NCI-H2029 treated with DMSO at 0.1 percent for 48 hours (cell line): ENCODE measurements at places on chromosomes 7 and 10.

DNA sequence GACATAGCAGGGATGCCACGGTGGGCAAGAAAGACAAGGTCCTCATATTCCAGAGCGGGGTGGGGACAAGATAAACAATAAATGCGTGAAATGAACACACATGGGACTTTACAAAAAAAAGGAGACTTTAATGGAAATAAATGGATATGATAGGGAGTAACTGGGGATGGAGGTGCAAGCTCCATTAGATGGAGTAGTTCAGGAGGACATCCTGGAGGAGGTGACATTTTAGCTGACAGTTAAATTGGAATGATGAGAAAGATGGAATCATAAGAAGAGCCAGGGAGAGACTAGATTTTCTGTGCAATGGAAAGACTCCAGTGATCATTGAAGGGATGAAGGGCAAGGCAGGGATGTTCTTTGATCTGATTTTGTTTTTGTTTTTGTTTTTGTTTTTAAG is 83.6 kb upstream of the MYL10 start:
- DNase-seq: no peak

DNA sequence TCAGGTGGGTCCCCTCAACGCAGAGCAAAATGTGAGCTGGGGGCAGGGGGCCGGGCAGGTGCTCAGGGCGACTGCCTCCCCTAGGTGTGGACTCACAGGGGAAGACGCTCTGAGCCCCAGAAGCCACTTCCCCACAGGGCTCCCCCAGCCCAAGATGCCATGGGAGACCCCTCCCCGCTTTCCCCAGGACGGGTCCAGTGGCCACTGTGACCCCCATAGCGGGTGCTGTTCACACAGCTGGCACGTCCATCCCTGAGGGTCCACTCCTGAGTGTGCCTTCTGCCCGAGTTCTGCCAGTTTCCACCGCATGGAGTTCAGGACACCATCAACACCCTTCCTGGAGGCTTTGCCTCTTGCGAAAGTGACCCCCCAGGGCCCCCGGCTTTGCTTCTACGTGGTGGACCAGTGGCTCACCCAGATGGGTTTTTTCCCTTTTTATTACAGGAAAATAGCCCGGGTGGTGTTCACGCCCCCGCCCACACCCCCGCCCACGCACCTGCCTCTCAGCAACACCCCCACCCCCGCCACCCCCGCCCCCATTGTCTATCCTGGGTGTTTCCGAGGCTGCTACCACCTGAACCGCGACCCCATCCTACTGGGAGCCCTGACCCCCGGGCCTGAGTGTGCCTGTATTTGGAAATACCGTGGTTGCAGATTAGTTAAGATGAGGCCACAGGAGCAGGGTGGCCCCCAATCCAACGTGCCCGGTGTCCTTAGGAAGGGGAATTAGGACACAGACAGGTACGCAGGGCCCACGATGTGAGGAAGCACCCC is 32.0 kb downstream of the ADAP1 start:
- no peak for DNase-seq

DNA sequence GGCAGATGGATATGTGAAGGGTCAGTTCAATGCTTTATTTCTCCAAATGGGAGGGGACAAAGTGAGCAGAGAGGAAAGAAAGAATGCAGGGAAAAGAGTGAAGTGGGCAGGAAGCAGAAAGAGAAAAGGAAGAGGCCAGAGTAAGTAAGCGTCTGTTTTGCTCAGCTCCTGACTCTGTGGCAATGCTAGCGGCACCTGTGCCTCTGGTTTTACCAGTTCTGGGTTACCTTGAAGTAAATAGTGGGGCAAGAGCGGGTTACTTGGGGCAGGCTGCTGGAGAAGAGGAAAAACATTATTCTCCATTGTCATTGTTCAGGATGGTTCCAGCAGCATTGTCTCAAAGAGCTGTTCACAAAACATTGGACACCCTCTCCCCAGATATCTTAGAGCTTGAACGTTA is 1.9 kb downstream of the TAS2R40 start:
- no peak for DNase-seq

DNA sequence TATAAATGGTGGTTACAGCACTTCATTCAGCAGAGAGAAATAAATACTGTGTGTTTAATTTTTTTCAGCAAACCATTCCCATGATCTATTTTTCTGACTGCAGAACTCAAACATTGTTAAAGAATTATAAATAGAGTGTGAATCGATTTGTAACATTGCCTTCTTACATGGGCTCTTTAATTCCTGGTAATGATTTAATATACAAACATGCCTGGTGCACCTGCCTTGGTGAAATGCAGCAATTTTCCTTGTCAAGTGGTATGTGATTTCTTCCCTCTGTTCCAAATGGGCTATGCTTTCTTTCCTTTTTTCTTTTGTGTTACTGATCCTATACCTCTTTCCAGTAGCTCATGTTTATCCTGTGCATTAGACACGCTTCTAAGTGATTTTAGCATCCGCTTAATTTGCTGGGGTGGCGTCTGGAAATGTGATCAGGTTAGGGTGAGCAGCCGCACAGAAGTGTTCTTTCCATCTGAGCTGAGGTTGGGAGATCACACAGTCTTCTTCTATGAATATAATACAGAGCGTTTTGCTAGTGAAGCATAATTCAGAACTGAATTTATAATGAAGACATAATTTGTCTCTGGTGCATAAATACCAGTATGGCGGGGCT is 94.3 kb upstream of the ITGB1 start:
- no peak for DNase-seq

- DNase-seq: no peak
Measured at GRCh38 chr10:57864765-57865680, 402.7 kb downstream of the IPMK start.

- no peak for DNase-seq
Measured at GRCh38 chr7:105745681-105746330, 130.6 kb downstream of the ATXN7L1 start.

- DNase-seq: no peak
Measured at GRCh38 chr10:75186310-75186709, 24.3 kb upstream of the VDAC2 start.

DNA sequence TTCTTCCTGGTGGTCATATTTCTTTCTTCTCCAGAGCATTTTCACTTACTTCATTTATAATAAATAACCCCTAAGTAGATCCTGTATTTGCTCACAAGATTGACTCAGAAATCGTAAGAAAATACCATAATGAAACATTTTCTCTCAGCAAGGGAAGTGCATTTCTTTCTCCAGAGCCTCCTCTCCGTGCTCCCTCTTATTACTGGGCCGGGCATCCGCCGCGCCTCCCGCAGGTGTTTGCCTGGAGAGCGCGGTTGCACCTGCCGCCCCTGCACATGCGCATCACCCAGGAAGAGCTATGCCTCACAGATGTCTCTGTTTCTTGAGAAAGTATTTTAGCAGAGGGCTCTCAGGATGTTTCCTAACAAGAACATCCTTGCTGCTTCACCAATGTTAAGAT is 509.2 kb downstream of the TCERG1L start:
- DNase-seq: peak; percentile 28

DNA sequence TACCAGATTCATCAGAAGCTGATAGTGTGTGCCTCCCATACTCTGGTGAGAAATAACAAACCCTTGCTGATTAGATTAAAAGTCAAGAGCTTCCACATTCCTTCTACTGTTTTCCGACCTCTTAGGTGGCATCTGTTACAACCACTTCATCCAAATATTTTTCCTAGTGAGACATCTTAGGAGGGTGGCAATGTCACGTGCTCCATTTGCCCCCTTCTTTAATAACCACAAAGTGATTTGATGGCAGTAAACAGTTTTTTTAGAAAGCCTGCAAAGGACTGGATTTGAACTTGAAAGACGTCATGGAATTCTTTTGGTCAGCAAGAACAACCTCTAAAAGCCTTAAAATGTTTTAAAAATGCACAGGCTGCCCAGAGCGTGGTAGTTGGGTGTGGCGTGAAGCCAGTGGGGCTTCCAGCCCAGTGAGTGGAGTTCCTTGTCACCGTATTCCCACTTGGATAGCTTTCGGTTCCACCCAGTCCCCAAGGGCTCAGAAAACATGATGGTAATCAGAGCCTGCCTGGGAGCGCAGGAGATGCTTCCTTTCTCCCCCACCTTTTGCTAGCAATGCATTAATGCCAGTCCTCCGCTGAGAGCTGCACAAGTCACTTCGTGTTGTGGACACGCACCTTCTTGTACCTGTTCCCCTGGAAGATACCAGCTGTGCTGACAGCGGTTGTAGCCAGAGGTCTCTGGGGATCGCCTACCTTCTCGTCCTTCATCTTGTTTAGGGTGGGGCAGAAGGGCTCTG is 256.4 kb downstream of the KIAA1217 start:
- DNase-seq: peak; percentile 15

GRCh38 chr10:101561068-101561915 is 26.8 kb downstream of the POLL start:
- no peak for DNase-seq

DNA sequence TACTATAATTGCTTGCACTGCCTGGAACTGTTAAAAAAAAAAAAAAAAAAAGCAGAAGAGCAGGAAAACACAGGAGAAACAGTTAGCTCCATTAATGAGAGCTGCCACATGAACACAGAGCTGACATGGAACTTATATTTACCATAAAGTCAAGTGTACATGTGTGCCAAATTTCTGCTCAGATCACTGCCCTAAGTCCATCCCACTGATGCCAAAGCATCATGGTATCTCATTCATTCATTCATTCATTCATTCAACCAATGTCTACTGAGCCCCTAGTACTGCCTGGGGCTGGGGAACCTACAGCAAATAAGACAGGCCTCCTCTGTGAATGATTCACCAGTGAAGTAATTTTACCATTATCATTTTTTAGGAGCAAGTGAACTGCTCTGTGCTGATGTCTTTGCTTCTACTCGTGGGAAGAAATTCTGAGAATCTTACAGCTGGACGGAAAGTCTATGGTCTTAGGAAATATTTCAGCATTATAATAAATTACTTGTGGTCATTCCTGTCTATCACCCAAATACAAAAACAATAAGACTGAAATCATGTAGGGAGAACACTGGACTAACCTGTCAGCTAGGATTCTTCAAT is 58.8 kb upstream of the ABLIM1 start:
- DNase-seq: no peak

DNA sequence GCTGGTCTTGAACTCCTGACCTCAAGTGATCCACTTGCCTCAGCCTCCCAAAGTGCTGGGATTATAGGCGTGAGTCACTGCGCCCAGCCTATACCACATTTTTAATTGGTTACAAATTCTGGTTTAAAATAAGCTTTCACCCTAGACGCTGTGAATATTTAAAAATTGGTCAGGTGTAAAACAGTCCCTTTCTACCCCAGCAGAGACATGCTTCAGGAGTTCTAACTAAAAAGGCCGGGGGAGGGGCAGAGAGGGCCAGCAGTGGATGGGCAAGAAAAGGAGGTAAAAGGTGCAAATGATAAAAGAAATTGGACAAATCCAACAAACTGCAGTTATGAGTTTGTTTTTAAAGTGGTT is 70.0 kb downstream of the WAPL start:
- DNase-seq: no peak

DNA sequence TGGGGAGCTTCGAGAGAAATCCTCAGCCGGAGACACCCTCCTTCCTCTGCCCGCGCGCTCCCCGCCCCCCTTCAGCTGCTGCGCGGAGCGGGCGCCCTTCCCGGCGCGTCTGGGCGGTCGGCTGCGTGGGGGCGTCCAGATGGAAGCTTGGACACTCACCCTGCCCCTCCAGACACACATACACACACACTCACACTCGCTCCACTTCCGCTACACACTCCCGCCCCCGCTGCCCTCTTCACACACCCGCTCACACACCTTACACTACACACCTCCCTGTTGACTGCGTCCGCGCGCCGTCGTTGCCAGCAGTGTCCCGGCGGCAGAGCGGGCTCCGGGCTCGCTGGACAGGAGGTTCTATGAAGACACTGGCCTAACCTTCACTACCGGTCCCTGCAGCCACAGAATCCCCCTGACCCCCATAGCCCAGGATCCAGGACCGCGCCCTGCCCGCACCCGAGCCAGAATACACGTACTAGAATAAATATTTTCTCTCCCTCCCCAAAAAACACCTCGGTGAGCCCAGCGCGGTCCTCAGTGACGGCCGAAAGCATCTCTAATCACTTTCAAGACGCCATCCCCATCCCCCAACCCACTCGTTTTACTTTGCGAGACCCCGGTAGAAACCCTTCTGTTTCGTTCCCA is 1.1 kb upstream of the EGR2 start:
- DNase-seq: no peak

DNA sequence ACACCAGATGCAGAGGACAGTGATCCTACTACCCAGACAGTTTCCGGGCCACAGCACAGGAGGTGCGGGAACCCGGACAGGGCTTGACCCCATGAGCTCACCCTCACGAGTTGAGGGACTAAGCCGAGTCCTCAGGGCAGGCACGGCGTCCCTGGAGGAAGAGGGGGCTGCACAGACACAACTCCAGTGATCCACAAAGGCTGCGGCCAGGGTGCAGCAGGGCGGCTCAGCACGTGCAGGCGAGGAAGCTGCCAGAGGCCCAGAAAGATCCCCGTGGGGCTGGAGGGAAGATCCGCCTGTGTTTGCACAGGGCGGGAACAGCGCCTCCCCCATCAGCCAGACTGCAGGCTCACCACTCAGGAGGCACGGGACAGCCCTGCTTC is 45.9 kb upstream of the TMEM72 start:
- no peak for DNase-seq

GRCh38 chr7:151276666-151277590 is 28.4 kb upstream of the SMARCD3 start:
- DNase-seq: no peak

- DNase-seq: no peak
Measured at GRCh38 chr10:91420868-91421267, 10.7 kb downstream of the HECTD2 start.

DNA sequence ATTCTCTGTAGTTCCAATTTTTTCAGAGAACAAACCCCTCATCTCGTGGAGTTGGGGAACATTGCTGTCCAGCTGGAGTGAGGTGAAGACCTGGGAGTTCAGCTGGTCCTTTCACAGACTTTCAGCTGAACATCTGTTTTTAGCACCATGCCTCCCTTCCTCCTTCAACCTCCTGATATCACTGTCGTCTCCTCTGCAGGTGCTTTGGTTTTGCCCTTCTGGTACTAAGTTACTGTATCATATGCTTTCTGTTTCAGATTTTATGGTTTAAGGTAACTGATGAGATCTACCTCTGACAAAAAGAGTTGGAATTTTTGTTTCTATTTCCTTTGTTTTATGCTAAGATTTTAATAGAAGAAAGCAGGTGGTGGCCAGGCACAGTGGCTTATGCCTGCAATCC is 102.9 kb downstream of the ZNF438 start:
- DNase-seq: no peak

DNA sequence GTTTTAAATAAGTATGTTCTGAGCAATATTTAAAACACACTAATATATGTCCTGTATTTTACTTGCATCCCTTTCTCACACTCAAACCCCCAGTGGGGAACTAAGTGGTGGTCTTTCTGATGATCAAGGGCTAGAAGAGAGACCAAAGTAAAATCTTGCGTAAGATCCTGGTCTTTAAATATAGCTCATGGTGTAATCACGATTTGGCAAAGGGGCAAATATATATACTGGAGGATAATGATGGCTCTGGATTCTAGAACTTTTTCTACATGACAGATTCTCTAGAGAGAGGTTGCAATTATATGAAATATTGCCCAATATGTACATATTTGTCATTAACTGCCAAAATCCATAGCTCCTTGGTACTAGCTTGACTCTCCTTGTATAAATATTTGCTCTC is 438.3 kb downstream of the NXPH1 start:
- DNase-seq: no peak

- no peak for DNase-seq
Measured at GRCh38 chr10:102537367-102537766, 33.6 kb downstream of the SUFU start.

GRCh38 chr7:30510124-30511075 is 5.8 kb upstream of the GGCT start:
- peak; percentile 6 for DNase-seq
